Renal pelvis (tissue), 12 donors: ENCODE measurements at places on chromosomes 2 and 18.

- peak; percentile 53 for DNase-seq
Observed at GRCh38 chr18:23227726-23228070, 92.4 kb downstream of the CABLES1 start.

DNA sequence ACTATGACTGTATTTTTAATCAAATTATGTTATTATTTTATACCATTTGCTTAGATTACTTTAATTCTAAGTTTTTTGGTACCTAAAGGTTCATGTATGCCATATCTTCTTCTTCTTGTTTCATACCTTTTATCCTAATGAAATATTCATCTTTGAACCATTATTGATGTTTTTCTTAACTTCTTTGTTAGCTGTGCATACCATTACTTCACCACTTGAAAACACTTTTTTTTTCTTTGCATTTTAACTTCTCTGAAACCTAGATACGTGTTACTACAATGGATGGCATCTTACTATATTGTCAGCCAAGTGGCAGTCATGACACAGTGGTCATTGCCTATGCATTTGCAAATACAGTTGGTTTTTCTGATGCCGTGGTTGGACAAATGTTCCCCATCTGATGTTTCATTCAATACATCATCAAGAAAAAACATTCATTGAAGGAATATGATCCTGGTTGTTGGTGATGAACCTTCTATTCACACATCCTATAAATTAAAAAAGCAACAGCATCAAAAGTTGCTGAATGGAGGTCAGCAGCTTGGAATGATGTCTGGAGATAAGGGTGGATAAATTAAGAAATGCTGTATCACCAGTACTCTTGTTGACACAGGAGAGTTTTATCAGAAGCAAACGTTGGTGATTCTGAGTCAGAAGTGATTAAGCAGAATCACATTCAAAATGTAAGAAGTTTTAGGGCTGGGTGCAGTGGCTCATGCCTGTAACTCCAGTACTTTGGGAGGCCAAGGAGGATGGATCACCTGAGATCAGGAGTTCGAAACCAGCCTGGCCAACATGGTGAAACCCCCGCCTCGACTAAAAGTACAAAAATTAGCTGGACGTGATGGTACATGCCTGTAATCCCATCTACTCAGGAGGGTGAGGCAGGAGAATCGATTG is 7.4 kb downstream of the IL36A start:
- no peak for DNase-seq

DNA sequence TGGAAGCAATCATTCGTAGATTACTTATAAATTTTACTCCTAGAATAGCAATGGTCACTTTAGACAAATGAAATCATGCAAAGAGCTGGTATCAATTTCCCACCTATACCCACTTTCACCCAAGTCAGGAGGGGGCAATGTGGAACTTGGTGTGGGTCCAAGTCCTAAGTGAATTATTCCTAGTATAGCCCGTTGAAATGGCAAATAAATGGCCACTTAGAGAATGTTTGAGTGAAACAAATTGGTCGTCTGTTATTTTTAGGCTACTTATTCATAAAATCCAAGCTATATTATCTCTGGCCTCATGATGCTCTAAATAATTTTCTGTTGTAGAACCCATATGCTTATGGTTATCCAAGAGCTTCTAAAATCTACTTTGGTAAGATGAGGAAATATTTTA is 98.1 kb downstream of the MYO3B start:
- DNase-seq: no peak

- DNase-seq: no peak
Observed at GRCh38 chr2:19898592-19899329, 3.0 kb downstream of the TTC32 start.

DNA sequence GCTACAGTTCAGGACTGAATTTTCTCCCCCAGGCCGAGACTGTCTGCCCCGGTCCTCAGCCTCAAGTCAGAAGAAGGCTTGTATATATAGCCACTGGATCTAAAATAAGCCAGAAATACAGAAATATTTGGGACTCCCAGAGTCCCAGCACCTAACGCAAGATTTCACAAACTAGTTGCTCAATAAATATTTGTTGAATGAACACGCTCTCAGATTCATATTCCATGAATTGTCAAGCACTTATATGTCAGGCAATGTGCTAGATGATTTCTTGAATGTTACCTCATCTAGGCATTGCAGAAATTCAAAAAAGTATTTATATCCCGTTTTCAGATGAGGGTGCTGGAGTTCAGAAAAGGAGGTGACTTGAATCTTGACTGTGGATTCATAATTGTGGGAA is 163.7 kb upstream of the KLHL29 start:
- no peak for DNase-seq

GRCh38 chr2:149006883-149007543 is 31.5 kb upstream of the LYPD6B start:
- DNase-seq: no peak

DNA sequence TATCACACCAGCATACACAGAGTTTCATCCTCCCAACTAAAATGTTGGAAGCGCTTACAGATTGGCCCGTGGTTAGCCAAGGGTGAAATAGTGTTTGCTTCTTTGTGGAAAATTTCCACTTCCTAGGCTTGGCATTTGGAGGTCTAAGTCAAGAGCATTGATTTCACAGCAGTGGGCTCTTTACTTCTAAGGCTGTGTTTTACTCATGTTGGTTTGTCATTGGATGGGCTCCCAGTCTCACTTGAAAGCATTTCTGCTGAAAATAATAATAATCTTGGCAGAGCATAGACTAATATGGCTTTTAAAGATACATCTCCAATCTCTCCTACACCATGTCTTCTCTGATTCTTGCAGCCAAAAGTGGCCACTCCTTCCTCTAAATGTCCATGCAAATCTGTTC is 82.9 kb downstream of the DYNAP start:
- DNase-seq: no peak

DNA sequence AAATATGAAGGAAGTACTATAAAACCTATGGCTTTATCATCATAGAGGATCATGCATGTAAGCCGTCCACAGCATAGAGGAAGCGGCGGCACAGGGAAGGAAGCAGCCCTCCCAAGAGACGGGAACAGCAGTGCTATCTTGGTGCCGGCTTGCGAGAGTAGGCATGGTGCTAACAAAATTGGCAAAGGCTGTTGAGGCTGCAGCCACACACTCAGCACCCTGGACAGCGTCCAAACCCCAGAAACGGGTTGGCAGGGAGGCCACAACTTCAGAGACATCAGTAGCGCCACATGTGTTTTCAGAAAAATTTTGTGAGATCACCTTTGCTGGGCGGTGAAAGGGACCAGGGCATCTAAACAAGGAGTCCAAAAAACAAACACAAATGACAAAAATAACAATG is 37.7 kb downstream of the NETO1 start:
- peak; percentile 54 for DNase-seq

DNA sequence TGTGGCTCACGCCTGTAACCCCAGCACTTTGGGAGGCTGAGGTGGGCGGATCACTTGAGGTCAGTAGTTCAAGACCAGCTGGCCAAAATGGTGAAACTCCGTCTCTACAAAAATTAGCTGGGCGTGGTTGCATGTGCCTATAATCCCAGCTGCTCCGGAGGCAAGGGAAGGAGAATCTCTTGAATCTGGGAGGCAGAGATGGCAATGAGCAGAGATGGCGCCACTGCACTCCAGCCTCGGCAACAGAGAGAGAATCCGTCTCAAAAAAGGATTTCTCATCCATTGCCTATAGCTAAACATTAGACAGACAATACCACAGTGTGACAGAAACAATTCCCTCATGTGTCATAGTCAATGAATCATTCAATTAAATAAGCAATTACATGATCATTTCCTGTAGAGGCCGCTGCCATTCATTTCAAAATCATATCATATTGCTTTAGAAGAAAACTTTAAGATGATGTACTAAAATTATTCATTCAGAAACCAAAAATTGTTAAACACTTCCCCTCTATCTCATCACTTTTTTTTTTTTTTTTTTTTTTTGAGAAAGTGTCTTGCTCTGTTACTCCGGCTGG is 69.5 kb upstream of the TGIF1 start:
- DNase-seq: no peak

- DNase-seq: peak; percentile 48
Observed at GRCh38 chr2:240622531-240623235, 2.6 kb upstream of the GPR35 start.

DNA sequence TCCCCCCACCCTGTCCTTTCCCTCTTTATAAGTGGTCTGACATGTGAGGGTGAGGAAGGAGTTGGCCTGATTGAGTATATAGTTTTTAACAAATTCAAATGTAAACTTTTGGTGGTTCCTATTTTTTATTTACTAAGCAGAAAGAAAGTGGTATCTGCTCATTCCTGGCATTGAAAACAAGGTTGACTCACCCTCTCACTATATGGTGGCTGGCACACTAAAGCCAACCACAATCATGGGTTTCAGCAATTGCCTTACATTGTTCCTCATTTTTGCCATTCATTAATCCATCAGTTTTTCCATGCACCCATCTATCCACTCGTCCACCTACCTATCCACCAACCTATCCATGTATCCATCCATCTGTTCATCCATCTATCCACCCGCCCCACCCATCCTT is 75.4 kb upstream of the IGFBP5 start:
- DNase-seq: no peak

DNA sequence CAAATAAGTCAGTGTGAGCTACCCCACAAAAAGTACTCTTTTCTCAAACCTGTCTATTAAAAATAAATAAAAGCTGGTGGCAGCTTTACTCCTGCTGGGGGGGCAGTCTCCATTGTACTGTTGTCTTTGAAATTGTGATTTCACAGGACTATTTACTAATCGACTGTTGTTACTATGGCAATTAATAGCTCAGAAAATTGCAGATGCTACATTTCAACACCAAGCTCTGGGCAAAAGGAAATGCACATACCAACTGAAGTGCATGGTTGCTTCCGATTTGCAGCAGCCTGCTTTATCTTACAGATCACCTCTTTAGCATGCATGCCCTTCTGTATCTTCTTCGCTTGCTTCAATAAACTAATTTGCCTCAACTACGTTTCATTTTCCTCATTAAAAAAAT is 117.6 kb upstream of the DAPL1 start:
- DNase-seq: no peak

DNA sequence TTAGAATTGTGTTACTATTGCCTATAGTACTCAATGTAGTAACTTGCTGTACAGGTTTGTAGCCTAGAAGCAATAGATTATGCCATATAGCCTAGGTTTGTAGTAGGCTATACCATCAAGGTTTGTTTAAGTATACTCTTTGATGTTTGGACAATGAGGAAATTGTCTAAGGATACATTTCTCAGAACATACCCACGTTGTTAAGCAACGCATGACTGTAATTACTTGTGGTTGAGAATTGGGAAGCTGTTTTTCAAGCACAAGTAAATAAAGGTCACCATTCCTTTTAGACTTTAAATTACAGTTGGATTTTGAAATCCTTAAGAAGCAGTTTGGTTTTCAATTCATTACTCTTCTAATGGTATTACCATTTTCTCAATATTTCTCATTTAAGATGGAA is 89.8 kb upstream of the KCNH7 start:
- no peak for DNase-seq

DNA sequence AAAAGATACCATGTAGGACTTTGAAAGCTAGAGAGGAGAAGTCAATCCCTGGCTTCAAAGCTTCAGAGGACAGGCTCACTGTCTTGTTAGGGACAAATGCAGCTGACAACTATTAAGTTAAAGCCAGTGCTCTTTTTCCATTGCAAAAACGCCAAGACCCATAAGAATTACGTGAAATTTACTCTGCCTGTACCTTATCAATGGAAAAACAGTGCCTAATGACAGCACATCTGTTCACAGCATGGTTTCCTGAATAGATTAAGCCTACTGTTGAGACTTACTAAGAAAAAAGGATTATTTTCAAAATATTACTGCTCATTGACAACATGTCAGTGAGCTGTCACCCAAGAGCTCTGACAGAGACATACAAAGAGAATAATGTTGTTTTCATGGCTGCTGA is 52.9 kb downstream of the ANKRD12 start:
- no peak for DNase-seq

DNA sequence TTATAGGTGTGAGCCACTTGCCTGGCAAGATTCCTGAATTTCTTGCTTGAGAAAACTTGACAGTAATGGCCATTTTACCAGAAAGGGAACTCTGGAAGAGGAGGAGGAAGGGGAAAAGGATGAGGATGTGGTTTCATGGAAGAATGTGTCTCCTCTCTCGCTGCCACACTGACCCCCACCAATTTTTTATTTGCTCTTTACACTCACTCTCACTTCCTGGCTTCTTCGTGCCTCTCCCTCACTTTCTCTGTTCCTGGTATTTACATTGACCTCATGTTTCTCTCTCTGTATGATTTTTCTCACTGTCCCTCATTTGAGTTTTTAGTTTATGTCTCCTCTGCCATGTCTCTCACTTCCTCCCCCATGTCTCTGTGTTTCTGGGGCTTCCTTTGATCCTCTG is 134.5 kb upstream of the CAB39 start:
- DNase-seq: no peak

GRCh38 chr18:13540477-13541182 is 185.7 kb downstream of the FAM210A start:
- peak; percentile 44 for DNase-seq

DNA sequence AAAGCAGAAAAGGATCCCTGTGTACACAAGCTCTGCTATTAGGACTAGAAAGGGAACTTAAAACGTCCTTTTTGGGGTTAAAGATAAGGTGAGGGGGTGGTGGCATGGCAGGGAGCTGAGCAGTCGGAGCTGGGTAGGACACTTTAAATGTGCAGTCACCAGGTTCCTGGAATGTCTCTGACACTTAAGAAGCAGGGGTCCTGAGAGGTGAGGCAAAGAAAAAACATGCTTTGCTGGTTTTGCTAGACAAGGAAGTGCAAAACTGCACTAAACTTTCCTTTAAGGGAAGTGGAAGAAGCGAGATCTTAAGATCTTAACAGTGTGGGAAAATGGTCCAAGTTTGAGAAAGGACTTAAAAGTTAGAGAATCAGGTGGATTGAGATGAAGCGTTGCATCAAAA is 99.5 kb upstream of the MAP3K20 start:
- DNase-seq: peak; percentile 28

DNA sequence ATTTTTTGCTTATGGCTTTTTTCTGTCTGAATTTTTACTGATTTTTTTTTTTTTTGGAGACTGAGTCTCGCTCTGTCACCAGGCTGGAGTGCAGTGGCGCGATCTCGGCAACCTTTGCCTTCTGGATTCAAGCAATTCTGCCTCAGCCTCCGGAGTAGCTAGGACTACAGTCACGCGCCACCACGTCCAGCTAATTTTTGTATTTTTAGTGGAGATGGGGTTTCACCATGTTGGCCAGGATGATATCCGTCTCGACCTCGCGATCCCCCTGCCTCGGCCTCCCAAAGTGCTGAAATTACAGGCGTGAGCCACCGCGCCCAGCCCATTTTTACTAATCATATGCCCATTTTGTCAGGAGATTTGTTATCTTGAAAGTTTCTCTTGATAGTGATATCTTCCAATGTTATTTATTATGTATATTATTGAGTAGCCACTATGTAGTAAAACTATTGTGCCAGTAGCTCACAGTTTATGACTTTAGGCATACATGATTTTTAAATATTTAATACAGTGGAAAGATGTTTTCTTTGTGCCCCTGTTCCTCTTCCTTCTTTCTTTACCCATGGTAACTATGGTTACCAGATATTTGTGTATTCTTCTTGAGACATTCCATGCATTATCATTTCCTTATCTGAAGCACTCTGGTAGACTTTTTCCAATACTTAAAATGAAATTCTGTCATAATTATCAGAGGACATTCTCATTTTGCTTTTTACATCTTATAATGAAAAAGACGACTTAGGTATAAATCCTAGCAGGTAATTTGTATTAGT is 2.1 kb downstream of the HAT1 start:
- no peak for DNase-seq

GRCh38 chr2:43070676-43071502 is 155.5 kb downstream of the ZFP36L2 start:
- DNase-seq: no peak
